ENCODE measurements at places on chromosomes 16 and 17.

GRCh38 chr17:56752263-56752836 lies 81.4 kb downstream of the C17orf67 start:
- peak; percentile 38 for DNase-seq

DNA sequence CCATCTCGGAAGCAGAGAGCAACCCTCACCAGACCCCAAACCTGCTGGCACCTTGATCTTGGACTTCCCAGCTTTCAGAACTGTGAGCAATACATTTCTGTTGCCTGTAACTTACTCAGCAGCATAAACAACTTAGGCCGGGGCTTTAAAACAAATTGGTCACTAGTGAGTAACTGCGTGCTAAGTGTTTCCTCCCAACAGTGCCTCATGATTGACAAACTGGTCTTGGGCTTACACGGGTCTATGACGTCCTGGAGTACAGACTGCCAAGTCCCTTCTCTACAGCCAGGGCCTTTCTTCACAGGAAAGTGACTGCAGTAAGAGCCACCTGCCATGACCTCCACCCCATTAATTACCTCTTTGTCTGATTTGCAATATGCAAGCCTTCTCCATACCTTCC lies 136.7 kb downstream of the XYLT1 start:
- no peak for DNase-seq

DNA sequence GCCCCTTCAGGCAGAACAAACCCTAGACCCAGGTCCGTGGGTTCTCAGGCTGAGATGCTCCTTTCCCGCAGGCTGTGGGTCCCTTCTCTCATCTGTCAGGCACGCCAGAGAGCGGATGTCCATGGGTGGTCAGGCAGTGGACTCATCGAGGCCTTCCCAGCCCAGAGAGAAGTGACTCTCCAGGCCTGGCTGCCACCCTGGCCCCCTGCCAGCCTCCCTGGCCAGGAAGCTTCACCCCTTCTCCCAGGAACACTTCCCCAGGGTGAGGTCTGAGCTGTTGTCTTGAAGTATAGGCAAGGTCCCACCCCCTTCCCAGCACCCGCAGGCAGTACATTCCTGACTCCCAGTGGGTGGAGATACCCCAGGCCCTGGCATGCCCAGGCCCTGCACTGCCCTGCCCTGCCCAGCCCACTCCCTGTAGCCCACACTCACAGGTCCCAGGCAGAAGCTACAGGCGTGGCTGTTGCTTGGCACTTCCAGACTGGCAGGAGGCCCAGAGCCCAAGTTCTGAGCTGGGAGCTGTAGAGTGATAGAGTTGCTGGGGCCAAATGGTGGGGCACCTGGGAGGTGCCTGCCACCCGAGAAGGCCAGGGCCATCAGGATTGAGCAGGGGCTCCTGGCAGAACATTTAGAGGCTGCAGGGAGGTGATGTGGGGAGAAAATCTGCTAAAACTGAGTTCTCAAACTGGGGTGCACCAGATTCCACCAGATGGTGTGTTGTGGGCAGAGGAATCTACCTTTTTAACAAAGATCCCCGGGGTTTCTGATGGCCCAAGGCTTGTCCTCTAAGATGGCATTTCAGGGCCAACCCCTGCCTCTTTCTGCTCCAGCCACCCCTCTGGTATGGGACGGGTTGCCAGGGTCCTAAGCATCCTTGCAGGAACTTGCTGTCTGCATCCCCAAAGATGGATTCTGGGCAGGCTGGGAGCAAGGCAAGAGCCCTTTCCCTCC lies 6.7 kb downstream of the ITGA3 start:
- DNase-seq: no peak

- DNase-seq: peak; percentile 60
Observed at GRCh38 chr17:78137392-78138203, 7.0 kb downstream of the TMC8 start.

GRCh38 chr17:75472119-75472518 lies 15.7 kb downstream of the TMEM94 start:
- no peak for DNase-seq

DNA sequence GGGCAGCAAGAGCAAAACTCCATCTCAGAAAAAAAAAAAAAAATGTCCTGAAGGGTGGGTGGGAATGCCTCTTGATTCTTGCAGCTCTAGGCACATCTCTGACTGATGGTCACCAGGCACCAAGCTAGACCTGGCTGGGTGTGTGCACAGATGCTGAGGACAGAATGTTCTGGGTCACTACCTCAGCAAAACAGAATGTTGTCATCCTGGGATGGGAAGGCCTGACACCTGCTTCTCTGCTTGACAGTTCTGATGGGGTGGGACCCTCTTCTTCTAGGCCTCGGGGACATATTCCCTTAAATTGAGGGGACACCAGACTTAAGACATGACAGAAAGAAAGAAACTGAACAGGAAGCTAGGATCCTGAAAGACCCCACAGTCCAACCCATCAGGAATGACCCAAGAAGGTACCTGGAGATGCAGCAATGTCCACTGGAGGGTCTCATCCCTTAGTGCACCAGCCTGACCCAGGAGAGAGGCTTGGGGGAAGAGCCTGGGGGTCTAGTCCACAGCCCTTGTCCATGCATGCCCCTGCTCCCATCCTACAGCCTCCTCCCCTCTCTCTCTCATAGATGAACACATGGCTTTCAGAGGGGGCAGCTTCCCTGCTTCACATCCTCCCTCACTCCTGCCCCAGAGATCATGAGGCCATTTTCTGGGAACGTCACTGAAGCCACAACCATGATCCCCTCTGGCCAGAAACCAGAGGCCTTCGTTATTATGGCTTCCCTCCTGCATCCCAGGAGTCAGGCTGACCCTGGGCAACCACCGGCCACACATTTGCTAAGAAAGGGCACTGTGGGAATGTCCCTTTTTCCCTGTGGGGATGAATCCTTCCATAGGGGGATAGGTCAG lies 3.8 kb upstream of the STAT5B start:
- DNase-seq: no peak

DNA sequence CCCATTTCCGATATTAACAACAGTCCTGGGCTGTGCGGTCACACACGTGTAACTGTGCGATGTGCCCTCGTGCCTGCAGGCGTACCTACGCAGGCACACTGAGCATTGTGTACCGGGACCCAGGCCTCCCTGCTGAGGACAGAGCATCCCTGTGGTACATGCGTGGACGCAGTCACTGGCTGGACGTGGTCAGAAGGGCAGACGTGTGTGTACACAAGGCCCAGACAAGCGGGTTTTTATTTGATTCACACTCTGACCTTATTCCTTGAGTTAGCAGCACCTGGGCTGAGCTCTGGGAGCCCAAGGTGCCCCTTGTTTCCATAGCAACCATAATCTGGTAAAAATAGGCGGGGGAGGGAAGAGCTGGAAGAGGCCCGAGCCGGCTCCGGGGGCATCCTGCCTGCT lies 19.5 kb downstream of the RAP1GAP2 start:
- DNase-seq: no peak

- DNase-seq: no peak
Observed at GRCh38 chr16:47374629-47375028, 86.2 kb downstream of the ITFG1 start.

DNA sequence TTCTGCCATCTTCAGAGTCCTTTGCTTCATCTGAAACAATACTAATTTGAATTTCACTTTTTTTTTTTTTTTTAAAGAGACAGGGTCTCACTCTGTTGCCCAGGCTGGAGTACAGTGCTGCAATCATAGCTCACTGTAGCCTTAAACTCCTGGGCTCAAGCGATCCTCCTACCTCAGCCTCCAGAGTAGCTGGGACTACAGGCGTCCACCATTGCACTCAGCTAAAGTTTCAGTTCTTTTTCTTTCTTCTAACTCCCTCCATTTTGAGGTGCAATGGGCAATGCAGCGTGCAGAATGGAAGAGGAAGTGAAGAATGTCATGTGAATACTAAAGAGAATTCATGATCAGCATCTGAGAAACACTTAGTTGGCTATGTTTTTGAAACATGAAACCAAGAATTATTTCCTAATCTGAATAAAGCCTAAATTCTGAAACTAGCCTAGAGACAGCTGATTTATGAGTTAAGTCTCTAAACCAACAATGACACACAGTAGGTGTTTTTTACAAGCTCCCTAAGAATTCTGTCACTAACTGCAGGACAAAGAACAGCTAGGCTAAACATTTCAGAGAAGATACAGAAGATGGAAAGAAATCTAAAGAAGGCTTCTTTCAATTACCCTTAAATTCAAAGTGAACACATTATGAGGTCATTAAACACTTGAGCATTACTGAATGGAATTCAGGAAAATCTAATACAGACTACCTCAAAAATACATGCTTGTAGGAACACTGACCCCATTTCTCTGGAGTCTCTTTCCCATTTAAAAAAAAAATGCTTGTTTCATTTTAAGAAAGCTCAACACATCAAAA lies 21.0 kb downstream of the SNN start:
- DNase-seq: no peak

- DNase-seq: no peak
Observed at GRCh38 chr16:87818533-87819161, 50.7 kb downstream of the SLC7A5 start.

GRCh38 chr16:23865853-23866252 lies 30.1 kb downstream of the PRKCB start:
- DNase-seq: no peak

DNA sequence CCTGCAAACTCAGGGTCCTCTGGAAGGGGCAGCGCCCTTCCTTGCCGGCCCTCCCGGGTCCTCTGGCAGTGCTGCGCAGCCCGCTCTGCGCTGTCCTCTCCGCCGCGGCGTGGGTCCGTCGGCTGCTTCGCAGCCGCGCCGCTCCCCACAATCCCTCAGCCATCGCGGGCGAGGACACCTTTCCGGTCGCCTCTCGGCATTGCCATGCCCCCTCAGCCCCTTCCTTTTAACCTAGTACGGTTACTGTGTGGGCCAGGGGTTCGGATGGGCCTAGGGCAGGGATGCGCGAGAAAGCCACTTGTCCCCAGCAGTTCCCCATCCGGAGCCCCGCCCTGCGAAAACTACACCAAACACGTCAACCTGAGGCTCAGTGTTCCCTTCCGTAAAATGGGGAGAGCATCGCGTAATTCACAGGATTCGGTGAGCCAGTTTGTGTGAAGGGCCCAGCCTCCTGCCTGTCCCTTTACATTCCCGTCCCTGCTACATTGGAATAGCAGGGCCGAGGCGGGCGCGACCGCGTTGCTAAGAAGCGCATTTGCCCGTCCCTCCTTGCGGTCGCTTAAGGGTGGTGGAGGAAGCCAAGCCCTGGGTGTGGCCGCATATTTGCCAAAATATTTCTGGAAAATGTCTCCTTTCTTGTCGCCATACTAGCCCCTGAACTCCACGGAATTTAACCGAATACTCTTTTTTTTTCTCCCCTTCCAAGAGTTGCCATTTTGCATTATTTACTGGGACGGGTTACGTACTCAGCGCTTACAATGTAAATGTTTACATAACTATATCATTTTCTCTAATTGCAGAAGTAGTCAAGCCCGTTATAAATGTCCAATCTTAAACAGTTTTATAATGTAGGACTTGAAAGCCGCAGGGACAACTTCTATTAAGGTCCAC lies 13.2 kb downstream of the COPZ2 start:
- DNase-seq: no peak

- no peak for DNase-seq
Observed at GRCh38 chr17:62749926-62750325, 58.2 kb downstream of the MARCHF10 start.

GRCh38 chr17:31679667-31680066 lies 179.4 kb downstream of the COPRS start:
- DNase-seq: no peak

- DNase-seq: no peak
Observed at GRCh38 chr16:2092256-2092620, 43.5 kb downstream of the PKD1 start.

DNA sequence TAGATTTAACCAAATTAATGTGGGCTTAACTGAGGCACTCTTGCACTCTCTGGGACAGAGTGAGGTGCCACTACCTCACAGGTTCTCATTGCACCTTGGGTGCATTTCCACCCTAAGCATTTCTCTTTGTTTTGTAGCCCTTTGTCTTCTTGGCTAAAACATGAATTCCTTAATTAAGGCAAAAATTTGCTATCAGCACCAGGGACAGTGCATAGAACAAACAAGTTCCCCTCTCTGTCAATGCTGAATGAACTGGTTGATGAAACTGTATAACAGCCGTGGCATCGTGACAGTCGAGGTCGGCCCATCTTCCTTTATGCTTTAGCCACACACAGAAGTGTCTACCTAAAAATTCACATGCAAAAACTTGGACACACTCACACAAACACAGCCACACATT lies 74.8 kb downstream of the HS3ST2 start:
- no peak for DNase-seq

GRCh38 chr16:8956265-8957062 lies 7.2 kb downstream of the USP7 start:
- DNase-seq: no peak

GRCh38 chr17:69593351-69593715 lies 178.8 kb downstream of the MAP2K6 start:
- DNase-seq: no peak

DNA sequence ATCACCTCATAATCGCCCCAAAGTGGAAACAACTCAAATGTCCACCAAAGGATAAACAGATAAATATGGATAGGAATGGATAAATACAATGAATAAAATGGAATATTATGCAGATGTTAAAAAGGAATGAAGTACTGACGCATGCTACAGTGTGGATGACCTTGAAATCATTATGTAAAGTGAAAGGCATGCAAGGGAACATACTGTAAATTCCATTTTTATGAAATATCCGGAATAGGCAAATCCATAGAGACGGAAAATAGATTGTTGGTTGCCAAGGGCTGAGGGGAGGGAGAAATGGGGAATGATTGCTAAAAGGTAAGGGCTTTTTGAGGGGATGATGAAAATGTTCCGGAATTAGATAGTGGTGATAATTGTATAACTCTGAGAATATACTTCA lies 36.0 kb downstream of the STAT5B start:
- DNase-seq: no peak

DNA sequence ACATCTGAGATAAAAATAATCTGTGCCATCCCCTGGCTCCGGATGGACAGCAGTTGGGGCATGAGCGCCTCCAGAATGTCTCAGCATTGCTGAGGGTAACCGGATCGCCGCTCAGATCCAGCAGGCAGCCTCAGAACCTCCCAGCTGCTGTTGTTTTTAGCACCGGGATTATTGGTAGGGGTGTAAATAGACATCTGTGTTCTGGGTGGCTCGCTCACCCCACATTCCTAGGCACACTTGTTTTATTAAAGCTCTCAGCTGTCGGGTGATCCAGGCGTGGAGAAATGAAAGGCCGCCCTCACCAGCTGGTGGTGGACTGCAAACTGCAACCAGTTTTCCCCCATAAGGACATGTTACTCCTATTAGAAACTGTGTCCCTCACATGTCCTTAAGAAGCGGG lies 32.1 kb downstream of the MYH3 start:
- DNase-seq: no peak

GRCh38 chr17:17729620-17730249 lies 48.5 kb downstream of the RAI1 start:
- peak; percentile 51 for DNase-seq

GRCh38 chr16:19294156-19294649 lies 8.7 kb downstream of the CLEC19A start:
- DNase-seq: no peak

DNA sequence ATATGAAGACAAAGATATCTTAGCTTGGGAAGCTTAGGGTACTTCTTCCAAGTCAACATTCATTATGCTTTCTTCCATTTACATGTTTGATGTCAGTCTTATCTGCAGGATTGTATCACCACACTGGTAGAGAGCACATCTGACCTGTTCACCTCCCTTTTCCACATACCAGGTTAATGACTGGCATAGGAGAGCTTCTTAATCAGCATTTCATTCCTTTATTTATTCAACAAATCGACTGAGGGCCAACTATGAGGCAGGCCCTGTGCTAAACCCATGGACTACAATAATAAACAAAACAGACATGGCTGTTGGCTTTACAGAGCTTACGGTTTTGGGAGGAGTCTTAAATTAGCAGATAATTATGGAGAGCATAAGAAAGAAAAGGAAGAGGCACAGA lies 378.1 kb upstream of the CDH11 start:
- DNase-seq: no peak

- DNase-seq: no peak
Observed at GRCh38 chr17:55710829-55711496, 11.7 kb downstream of the TMEM100 start.
